ENCODE measurements at places on chromosomes 4 and X. TPM values are rescaled to one million over a fixed set of nuclear protein-coding genes. Genes with fewer than 3 reads are reported as not detected.

DNA sequence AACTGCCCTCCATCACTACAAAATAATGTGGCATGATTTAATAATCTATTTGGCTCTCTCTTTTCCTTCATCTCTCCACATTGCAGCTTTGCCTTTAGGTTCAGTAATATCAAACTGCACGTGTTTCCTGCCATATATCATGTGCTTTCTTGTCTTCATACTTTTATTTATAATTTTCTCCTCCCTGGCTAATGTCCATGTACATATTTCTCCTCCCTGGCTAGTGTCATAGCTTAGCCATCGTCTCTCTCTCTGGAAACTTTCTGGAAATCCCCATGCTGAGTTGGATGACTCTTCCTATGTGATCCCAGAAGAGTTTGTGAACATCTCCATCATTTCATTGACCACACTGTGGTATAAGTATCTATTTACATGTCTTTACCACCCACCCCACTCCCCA lies 21.3 kb upstream of the PDGFC start:
- DNase-seq: no peak
- no peak overlapping the region for H3K4me3 ChIP-seq
- H3K36me3 ChIP-seq: no peaks in the 10 kb centered on the region
- H3K4me1 ChIP-seq: no peaks in the 10 kb centered on the region
- no peak overlapping the region for H3K27ac ChIP-seq

DNA sequence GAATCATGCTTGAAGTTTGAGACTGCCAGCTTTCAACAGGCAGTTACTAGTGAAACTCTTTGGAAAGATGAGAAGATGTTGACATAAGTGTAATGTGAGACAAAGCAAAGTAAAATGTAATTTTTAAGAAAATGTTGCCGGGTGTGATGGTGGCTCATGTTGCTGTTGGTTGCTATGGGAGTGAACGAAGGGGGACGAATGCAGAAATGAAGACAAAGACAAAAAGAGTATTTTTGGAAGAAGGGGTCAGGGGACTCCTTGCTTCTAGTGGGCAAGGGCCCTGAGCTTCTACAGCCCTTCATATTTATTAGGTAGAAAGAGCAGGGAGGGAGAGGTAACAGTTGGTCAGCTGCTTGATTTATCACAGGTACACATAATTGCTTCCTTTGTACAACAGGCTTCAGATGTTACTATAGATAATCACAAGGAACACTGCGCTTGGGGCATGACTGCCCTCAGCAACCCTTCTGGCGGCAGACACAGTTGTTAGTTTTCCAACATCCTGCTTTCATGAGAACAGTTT lies 11.9 kb upstream of the UGDH start:
- H3K27me3 ChIP-seq: no peaks in the 10 kb centered on the region
- no peaks in the 10 kb centered on the region for H3K4me1 ChIP-seq
- H3K36me3 ChIP-seq: no peaks in the 10 kb centered on the region
- peak overlapping the region; percentile 14 for H3K27ac ChIP-seq

DNA sequence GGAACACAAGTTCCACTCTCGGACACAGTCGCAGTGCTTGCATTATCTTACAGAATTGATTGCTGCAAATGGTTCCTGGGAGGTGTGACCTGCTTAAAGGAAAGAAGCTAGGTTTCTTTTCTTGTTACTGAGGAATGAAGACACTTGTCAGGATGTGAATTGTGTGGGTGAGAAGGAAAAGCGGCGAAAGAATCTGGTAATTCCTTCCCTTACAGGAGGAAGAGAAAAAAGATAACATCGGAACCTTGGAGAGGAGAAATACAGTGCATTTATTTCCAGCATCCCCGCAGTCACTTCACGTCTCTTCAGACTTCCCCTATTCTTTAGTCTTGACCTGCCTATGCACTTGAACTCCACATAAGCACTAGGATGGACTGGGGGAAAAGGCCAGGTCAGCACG lies 389 bp upstream of the CCSER1 start:
- peak overlapping the region; percentile 95 for H3K27ac ChIP-seq
- no peaks in the 10 kb centered on the region for H3K36me3 ChIP-seq
- no peak for DNase-seq
- H3K27me3 ChIP-seq: no peaks in the 10 kb centered on the region

- H3K4me3 ChIP-seq: no peak overlapping the region
- H3K27me3 ChIP-seq: no peaks in the 10 kb centered on the region
- peak overlapping the region; percentile 12 for H3K27ac ChIP-seq
- H3K36me3 ChIP-seq: no peaks in the 10 kb centered on the region
- H3K4me1 ChIP-seq: no peaks in the 10 kb centered on the region
These were observed 14.1 kb downstream of the HTRA3 start for GRCh38 chr4:8283631-8284121.

- H3K4me1 ChIP-seq: no peaks in the 10 kb centered on the region
- DNase-seq: no peak
- H3K4me3 ChIP-seq: no peak overlapping the region
These were observed 1225.9 kb downstream of the PCDH18 start for GRCh38 chr4:136306361-136306760.

DNA sequence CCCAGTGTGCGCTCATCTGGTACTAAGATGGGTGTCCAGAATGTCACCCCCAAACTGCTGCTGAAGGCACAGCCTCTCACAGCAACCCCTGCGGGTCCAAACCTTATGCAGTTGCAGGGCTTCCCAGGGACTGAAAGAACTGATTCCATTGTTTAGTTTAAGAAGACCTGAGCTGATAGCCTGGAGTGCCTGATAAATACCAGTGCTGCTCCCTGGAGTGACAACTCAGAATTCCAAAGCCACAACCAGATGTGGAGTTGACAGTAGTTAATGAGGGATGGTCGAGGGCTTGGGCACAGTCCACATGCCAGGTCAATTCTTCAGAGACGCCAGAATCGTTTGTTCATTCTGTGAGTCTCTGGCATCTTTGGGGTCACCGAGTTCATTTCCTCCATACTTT lies 71.2 kb downstream of the LNX1 start:
- H3K27me3 ChIP-seq: no peaks in the 10 kb centered on the region
- no peaks in the 10 kb centered on the region for H3K4me1 ChIP-seq
- DNase-seq: no peak
- no peak overlapping the region for H3K27ac ChIP-seq
- H3K36me3 ChIP-seq: no peaks in the 10 kb centered on the region

DNA sequence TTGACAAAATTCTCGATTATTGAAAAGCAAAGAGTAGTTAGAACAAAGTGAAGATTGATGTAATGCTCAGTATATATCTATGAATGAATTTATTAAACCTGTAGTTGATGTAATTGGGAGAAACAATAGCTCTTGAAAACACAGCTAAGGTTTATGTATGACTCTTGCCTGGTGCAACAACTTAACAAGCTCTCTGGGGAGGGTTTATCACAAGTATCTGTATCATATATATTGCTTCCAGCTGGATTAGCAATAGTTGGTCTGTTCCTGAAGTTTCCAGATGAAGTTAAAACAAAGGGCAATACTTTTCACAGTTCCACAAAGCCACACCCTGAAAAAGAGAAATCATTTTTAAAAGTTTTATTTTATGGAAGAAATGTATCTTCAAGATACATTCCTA lies 91.4 kb downstream of the ARSJ start:
- no peaks in the 10 kb centered on the region for H3K36me3 ChIP-seq
- DNase-seq: no peak
- no peak overlapping the region for H3K27ac ChIP-seq
- no peaks in the 10 kb centered on the region for H3K4me1 ChIP-seq
- H3K27me3 ChIP-seq: no peaks in the 10 kb centered on the region

The TCP11X2 gene
- not detected for total RNA-seq

The UPF3B gene
- 8.2 TPM for total RNA-seq

GRCh38 chr4:3874525-3875110 lies 108.4 kb downstream of the ADRA2C start:
- DNase-seq: no peak
- no peaks in the 10 kb centered on the region for H3K36me3 ChIP-seq
- no peak overlapping the region for H3K4me3 ChIP-seq
- no peak overlapping the region for H3K27ac ChIP-seq
- H3K4me1 ChIP-seq: no peaks in the 10 kb centered on the region
- peaks cover 96% of the 10 kb centered on the region for H3K27me3 ChIP-seq

- H3K4me1 ChIP-seq: no peaks in the 10 kb centered on the region
- no peak overlapping the region for H3K27ac ChIP-seq
These were observed 717.8 kb upstream of the PCDH7 start for GRCh38 chr4:30002341-30002740.

DNA sequence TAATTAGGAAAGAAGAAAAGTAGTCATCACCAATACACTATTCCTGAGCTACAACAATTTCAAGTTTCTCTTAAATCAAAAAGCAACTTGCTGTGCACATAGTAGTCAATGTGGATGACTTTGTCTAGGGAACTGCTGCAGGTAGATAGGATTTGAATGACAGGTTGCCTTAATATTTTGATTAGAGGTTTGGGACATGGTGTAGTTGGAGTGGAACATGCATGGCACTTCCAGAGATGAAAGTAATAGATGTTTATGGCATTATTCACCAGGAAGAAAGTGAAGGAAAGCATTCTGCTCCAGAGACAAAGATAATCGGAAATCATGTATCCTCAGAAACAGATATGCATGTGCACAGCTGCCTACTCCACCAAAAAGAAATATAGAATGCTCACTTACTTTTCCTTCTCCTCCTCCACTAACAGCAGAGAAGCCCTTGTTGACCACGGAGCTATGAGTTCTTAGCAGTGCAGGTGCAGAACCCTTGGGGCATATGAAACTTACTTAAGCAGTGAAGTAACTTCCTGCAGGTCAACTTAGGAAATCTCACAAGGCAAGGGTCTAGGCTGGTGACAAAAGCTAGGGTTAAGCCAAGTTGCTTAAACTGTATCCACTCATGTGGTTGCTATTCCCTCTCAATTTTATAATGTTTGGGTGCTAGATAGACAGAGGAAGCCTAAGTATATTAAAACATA lies 390.8 kb downstream of the HNRNPD start:
- H3K4me3 ChIP-seq: no peak overlapping the region
- no peaks in the 10 kb centered on the region for H3K27me3 ChIP-seq
- H3K27ac ChIP-seq: no peak overlapping the region
- no peaks in the 10 kb centered on the region for H3K4me1 ChIP-seq
- no peak for DNase-seq
- H3K36me3 ChIP-seq: no peaks in the 10 kb centered on the region

GRCh38 chr4:68349279-68349648 lies 626 bp downstream of the YTHDC1 start:
- no peaks in the 10 kb centered on the region for H3K36me3 ChIP-seq
- DNase-seq: no peak
- no peaks in the 10 kb centered on the region for H3K27me3 ChIP-seq
- H3K4me3 ChIP-seq: peak overlapping the region; percentile 92

DNA sequence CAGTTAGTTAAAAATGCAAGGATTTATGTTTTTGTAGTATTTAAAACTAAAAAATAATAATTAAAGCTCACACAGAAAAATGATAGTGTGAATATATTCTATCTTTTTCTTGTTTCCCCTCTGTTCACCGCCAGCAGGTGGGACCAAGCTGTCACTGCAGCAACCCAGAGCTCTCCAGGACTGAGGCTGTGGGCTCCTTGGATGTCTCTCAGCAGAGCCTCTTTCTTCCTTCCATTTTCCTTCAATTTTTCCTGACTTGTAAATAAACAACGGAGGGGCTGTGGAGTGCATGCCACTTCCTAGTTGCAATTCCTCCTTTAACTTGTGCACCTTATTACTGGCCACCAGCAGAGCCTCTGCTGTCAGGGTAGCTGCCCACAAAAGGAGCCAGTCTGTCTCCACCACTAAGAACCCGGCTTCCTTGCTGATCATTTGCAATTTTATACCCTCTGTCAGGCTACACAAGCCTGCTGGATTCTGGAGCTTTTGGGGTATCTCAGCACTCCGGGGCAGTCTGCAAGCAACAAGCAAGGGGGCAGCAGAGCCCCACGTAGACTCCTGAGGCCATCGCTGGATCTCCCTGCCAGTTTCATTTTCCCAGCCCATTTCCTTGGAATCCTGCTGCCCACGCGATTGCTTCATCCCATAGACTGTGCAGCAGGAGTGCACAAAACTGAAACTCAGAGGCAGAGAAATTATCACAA lies 1467.4 kb downstream of the C4orf33 start:
- H3K4me1 ChIP-seq: no peaks in the 10 kb centered on the region
- no peaks in the 10 kb centered on the region for H3K36me3 ChIP-seq
- H3K4me3 ChIP-seq: peak overlapping the region; percentile 37
- no peak for DNase-seq

Data from breast epithelium (tissue), 4 donors.